Fibroblast of skin of scalp (primary cell): ENCODE measurements at places on chromosomes 16 and 17.

DNA sequence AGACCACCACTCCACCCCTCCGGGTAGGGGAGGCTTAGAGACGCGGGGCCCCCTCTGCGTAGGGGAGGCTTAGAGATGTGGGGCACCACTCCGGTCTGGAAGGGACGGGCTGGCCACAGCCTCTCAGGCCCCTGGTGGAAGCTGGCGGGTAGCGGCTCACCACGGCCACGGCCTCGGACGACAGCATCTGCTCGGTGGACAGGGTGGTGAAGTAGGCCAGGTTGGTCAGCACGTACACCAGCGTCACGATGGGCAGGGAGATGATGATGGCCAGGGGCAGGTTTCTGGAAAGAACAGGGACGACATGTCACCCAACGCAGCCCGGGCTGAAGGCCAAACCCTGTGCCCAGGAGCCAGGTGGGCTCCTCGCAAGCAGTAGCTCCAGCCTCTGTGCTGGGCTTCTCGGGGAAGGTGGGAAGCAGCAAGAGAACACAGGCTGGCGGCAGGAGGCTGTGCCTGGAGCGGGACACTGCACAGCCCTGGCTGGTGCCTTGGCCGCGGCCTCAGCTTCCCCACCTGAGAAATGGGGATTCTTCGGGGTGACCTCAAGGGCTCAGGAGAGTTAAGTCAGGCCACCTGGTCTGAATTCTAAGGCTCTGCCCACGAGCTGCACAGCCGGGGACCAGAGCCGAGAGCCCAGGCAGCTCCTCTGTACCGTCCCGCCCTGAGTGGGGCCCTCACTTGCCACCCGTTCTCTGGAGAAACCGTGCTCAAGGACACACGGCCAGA, 29.6 kb downstream of the SLC7A5 start:
- DNase-seq: no peak

DNA sequence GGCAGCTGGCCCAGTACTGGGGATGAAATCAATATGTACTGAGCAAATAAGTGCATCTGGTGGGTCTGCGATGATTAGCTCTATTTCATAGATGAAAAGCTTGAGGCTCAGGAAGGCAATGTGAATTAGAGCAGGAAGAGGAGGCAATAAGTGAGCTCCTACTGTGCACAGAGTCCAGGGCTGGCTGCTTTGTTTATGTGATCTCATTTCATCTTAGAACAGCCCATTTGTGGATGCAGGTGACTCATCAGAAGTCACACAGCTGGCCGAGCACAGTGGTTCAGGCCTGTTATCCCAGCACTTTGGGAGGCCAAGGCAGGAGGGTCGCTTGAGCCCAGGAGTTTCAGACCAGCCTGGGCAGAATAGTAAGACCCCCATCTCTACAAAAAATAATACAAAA, 7.1 kb downstream of the TMEM114 start:
- no peak for DNase-seq

GRCh38 chr16:80896776-80897175, 92.4 kb upstream of the CDYL2 start:
- DNase-seq: no peak

GRCh38 chr16:80627108-80627507, 86.3 kb downstream of the DYNLRB2 start:
- DNase-seq: no peak

DNA sequence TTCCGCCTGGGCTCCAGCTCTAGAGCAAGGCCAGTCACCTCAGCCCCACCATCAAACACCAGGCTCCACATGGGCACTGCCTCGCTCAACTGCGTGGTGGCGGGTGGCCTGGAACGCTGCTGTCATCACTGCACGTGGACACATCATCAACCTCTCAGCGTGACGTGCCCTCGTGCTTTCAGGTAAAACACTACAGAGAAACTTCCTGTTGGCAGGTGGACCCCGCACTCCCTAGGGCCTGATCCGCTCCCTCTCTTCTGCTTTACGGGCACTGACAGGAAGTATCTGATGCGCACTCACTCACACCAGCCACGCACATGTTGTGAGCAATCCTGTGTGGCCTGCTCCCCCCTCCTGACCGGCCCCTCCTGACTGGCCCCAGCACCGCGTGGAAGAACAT, 87.4 kb downstream of the ANKRD11 start:
- DNase-seq: no peak

DNA sequence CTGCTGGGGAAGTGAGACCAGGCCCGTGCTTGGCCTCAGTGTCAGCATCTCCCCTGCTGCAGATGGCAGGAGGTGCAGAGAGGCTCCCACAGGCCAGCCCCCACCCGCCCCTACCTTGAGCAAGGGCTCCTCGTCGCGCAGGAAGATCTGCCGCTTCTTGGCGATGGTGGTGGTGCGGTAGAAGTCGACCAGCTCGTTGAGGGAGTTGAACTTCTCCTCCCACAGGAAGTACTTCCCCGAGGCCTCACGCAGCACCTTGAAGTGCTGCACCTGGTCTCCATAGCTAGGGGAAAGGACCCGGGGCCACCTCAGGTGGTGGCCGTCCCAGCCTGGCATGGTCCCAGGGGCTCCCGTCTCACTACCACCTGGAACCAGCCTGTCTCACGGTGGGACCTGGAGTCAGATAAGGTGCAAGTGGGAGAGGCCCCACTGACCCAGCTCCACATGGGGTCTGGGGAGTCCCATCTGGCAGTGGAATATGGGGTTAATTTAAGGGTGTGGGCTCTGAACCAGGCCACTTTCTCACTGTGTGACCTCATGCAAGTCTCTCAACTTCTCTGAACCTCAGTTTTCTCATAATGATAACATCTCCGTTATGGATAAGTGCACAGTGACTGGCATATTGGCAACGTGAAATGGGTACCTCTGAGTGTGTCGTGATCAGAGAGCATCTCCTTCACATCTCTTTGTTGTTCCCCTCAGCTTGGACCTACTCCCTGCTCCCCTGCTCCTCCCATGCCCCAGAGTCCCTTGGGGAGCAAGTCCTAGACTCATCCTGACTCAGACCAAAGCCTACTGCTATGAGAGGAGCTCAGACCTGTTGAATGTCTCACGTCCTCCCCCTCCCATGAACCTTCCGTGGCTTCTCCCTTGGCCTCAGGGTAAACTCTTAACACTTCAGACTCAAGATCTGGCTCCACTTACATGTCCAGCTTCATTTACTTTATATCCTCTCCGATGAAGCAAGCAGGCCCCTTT, 19.8 kb upstream of the FAM83G start:
- DNase-seq: peak; percentile 58

DNA sequence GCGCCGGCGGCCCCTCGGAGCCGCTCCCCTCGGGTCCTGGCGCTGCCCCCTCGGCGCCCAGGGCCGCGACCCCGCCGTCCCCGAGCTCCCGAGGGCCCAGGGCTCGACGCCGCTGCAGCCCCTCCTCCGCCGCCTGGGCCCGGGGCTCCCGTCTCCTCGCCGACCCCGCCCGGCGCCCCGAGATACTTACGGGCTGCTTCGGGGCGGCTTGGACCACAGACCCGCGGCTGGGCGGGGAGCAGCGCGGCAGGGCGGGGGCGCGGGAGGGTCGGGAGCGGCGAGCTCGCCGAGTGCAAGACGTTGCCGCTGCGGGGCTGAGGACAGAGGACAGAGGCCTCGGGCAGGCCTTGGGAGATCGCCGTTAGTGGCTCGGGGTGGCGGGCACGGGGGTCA, 290 bp downstream of the TOB1 start:
- DNase-seq: no peak

GRCh38 chr17:21843318-21843865, 151.1 kb downstream of the KCNJ18 start:
- no peak for DNase-seq

- no peak for DNase-seq
These were observed 170.8 kb downstream of the BANP start for GRCh38 chr16:88121886-88122580.

DNA sequence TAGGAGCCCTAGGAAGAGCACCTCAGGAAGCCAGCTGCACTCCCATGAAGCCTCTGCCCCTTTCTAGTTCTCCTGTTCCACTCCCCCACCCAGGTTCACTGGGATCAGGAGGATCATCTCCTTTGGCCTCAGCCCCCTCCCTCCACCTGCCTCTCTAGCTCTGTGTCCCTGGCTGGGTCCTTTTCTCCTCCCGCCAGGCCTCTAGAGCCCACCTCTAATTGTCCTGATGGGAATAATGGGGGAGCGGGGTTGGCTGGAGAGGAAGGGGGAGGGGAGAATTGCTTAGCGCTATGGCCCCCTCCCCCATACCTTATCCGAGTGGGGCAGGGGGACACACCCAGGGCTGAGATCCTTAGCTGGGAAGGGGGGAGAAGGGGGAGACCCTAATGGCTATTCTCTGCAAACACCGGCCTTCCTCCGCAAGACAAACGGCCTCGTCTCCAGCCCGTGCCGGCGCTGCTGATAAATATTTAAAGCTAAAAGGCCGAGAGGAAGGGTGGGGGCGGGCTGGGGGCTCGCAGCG, 997 bp downstream of the HOXB7 start:
- no peak for DNase-seq

DNA sequence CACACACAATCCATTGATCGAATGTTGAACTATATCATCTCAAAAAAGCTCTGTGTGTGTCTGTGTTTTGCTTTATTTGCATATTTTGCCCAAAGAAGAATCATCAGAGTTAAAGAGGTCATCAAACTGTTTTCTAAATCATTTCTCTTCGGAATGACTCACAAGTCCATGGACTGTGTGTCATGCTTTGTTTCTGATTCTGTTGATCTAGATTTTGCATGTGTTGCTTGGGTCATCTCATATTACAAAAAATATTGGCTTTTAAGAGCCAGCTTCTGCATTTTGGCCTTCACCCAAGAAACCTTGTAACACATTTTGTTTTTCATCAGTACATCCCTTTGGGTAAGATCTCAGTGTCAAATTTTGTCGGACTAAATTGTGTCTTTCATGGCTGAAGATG, 471.2 kb upstream of the HSBP1 start:
- DNase-seq: peak; percentile 67

DNA sequence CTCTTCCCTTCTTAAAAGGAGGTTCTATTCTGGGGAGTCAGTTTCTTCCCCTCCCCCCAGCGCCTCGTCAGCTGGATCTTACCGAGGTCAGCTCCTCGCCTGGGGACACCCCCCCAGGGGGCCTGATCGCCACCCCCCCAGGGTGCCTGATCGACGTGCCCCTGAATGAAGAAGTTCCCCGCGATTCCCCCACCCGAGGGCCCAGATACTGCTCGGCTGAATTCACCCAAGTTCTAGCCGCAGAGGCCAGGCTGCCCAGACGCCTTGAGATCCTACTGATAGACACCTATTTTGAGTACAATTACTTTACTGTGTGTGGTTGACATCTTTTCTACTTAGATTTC, 1.4 kb downstream of the RAB11FIP3 start:
- DNase-seq: no peak

GRCh38 chr16:70399951-70400350, 38.9 kb downstream of the ST3GAL2 start:
- DNase-seq: no peak

DNA sequence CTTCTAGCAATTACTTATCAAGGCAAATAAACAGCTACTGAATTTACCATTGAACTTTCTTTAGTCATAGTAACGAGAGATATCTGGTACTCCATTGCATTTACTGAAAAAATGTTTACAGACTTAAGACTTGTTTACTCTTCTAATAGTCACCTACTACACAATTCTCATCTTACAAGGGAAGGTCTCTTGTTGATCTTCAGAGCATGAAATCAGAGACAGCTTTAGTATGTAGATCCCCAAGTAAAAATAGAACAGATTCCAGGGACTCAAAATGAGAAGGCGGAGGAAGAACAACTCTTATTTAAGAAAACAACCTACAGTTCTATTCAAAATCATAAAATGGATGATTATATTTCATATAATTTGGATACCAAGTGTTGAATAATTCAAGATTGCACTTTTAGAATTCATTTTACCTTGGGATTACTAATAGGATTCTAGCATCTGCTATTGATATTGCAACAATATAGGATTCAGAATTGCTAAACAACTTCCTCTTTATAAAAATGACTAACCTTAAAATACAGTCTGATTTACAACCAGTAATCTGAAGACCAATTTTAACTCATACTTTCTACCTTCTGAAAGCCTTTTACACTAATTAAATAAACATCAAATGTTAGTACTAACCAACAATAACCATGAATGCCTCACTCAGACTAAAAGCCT, 20.8 kb downstream of the UBE2G1 start:
- DNase-seq: no peak

DNA sequence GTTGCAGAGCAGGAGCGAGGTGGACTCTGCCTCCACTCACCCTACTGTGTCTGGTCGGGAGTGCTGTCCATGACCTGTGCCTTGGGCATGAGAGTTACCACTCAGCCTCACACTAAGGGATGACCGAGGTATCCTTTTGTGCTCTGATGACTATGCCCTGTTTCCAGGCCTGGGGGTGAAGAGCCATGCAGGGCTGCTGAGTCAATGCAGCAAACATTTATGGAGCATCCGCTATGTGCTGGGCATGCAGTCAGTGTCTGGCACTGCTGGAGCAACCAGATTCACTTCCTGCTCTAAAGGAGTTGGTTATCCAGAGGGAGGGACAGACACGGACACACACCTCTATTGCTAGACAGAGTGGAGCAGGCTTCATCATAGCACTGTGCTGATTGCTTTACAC, 7.6 kb upstream of the HNF1B start:
- DNase-seq: peak; percentile 71

- DNase-seq: no peak
These were observed 68.5 kb upstream of the PMFBP1 start for GRCh38 chr16:72240466-72240865.

DNA sequence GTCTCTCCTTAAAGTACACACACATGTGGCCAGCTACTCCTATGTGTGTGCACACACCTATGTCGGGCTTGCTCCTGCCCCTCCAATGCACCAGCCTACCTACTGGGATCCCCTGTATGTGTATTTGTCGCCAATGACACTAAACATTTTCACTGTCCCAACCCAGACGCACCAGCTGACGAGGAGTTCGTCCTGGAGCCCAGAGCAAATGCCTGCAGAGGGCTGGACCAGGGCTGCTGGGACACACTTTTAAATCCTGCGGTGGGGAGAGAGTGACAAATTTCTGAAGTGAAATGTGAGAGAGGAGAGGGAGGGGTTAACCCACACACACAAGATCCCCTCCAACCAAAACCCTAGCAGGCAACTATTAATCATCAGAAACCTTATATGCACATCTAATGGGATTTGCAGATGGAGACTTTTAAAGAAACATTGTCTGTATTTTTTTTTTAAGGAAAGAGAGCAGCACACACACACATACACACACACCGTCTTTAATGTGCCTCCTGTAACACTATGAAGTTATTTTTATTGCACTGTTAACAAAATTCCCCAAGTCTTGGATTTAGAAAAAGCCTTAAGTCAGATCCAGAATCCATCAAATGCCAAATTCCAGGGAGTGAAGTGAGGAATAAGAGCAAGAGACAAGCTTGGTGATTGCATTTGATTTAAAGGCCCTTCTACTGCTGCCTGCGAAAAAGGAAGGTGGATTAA, at the start of gene MEOX1:
TSS of gene MEOX1 (minus strand) at position 224 of the 714 bp plus-strand sequence. CDS start 388 bp downstream, outside the sequence.
- peak; percentile 88 for DNase-seq

- no peak for DNase-seq
These were observed 8.6 kb upstream of the PECAM1 start for GRCh38 chr17:64399071-64399766.

GRCh38 chr17:57419940-57420550, 163.7 kb downstream of the MSI2 start:
- no peak for DNase-seq
